ENCODE measurements at places on chromosomes 1 and 21. TPM values are rescaled to one million over a fixed set of nuclear protein-coding genes. Genes with fewer than 3 reads are reported as not detected.

DNA sequence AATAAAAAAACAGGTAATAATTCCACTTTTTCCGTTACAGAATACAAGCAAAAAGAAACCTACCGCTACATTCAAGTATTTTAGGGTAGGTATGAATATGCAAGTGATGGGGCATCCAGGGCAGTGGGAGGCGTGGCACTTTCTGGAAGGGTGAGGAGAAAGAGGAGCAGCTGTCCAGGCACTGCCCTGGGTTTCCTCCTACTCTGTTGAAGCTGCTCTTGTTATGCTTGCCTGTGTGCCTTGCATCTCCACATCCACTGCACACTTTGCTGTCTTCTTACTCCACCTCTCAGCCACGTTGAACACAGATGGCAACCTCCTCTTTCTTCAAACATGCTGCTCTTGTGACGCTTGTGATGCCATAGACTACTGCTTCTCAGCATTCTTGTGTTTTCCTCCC is 83.2 kb downstream of the RPE65 start:
- no peak for DNase-seq

DNA sequence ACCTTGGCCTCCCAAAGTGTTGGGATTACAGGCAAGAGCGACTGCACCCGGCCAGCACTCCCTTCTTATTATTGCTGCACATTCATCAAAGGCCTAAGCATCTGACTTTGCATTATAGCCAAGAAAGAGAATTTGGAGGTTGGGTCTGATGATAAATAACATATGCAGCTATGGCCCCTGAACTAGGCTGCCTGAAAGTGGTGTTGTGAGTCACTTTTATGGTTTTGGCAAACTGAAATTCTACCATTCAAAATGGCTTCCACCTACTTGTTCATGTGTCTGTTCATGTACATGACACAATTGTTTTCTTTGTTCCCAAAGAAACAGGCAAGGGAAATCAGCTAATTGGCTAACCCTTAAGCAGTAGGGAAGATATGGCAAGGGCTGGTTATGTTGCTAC is 25.0 kb upstream of the UAP1 start:
- DNase-seq: no peak

DNA sequence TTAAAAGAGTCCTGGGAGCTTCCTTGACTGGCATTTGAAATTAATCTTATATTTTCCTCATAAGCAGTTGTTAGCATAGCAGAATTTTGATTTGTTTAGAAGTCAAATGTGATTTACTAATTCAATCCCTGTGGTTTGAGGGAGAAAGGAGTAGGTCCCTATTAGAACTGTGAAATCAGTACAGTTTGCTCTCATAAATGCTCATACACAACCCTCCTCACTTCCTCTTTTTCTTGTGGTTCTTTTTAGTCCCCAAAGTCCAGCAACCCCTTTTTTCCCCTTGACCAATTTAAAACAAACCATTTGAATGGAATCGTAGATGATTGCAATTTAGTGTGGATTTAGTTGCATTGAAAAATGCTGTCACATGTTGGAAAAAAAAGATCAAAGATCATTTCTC is 9.2 kb upstream of the IFI44 start:
- DNase-seq: no peak

- DNase-seq: no peak
These were observed 91.7 kb downstream of the RHOU start for GRCh38 chr1:228827019-228827418.

DNA sequence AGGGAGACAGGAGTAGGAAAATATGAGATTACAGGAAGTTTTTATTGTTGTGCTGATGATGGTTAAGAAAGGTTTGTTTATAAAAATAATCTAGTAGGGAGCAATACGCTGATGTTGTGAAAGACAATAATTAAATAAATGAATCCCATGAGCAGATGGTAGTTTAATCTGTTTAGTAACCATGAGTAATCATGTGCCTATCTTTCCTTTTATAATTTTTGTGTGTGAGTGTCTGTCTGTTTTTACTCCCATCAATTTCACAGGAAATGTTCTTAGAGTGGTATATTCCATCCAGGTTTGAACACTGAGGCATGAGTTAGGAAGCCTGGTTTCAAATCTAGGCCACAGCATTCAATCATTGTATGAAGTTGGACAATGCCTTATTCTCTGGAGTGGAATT is 180.5 kb downstream of the OLFM3 start:
- no peak for DNase-seq

DNA sequence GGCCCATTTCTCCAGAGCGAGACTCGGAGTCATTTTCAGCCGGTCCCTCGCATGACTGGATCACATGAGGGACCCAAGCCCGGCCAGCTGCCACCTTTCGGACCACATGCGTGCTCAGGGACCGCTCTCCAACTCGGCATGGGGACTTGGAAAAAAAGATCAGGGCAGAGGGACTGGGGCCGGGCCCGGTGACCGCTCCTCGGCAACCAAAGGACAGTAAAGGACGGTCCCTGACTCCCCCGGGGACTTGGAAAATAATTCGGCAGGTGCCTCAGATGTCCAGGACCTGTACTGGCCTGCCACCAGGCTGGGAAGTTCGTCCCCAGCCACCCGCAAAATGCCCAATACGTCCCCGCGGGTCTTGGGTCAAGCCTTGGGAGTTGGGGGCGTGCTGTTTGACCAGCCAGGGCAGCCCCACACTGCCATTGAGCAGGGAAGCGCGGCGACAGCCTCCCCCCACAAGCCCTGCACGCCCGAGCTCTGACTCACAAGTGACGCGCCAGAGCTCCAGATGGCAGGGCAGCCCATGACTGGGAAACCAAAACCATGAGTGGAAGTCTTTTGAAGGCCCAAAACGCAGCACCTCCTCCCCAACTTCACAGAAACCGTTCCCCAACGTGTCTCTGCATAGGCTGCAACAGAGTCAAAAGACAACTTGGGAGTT is 134.5 kb downstream of the LIPI start:
- DNase-seq: no peak

DNA sequence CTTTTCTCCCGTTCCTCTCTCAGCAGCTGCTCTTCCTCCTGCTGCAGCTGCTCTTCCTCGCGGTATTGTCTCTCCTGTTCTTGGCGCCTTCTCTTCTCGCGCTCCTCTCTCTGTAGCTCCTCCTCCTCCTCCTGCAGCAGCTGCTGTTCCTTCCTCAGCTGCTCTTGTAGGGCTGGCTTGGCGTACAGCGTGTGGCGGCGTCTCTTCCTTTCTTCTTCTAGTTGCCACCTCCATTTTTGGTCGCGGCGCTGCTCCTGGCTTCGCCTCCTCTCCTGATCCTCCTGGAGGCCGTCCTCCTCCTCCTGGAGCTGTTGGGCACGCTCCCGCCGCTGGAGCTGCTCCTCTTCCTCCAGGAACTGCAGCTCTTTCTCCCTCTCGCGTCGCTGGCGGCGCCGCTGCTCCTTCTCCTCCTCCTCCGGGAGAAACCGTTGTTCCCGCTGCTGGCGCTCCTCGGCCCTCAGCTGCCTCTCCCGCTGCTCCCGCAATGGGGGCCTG is 4.8 kb downstream of the TCHH start:
- no peak for DNase-seq

DNA sequence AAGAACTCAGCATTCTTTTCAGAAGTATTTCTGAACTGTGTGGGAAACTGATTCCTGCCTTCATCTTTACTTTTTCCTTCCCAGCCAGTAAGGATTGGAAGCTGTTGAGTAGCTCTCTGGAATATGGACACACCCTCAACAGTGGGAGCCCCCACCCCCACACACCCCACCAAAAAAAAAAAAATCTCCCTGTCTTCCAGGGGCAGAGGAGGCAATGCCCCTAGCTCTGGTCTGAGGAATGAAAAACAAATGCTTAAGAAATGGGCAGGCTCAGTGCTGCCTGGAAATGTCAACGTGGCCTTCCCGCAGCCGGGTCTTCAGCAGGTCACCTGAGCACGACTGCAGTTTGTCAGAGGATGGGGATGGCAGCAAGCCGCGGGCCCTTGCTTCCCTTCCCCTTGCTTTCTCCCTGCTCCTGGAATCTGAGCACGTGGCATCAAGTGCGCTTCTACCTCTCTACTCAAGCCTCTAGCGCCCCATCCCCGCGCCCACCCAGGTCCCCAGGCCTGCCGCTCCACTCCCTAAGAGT is 479 bp downstream of the RGS16 start:
- DNase-seq: no peak

DNA sequence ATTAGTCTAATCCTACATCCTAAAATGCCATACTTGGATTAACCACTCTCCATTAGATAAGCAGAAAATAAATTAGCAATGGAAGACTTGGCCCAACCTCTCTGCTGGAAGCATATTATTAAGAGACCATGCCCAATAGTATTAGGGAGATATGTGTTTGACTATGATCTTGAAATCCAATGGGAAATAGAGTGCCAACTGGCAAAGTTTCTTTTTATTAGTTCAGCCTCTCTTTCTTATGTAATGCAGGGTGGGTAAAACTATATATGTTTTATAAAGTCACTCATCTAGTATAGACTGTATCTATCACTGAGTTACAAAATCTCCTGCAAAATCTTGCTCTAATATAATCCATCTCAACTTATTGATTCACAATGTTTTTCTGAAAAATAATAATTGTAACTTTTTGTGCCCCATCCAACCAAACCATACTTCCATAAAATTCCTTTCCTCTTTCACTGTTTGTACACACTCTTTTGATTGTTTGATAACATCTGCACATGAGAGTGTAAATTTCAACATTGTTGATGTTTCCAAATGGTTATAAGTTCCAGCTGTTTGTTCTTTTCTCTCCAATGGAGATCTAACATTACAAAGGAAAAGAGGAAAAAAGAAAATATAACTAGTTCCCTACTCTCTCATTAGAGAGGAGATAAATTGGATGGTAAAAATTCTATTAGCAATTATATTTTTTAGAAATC is 408.1 kb upstream of the ADGRL2 start:
- DNase-seq: no peak

GRCh38 chr1:24858277-24858676 is 71.8 kb downstream of the RUNX3 start:
- DNase-seq: no peak

GRCh38 chr1:163875200-163875926 is 553.6 kb downstream of the NUF2 start:
- no peak for DNase-seq

DNA sequence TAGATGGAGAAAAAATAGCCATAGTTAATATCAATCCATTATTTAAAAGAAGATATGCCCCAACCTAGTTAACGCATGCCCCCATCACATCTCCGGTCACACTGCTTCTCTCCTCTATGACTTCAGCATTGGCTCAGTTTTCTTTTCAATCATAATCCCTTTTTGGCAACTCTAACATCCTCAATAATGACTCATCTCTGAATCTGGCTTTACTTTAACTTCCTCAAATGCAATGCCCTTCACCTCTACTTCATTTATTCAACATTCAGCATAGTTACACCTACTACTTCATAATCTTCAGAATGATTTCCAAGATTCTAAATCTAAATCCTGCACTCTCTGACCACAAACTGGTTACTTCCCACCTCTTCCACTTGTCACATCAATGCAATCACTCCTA is 417.3 kb downstream of the USH2A start:
- no peak for DNase-seq

DNA sequence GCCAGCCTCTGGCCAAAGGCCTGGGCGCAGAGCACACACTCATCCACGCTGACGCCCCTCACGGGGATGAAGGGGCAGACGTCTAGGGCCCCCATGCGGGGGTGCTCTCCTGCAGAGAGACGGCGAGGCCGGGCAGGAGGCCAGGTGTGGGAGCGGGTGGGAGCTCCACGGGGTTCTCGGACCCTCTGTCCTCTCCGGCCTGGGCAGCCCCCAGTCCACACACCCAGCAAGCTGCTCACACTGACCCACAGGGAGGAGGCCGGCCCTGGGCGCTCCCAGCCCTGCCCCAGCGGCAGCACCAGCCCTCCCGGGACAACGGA is 2.5 kb downstream of the FTCD start:
- DNase-seq: peak; percentile 0

DNA sequence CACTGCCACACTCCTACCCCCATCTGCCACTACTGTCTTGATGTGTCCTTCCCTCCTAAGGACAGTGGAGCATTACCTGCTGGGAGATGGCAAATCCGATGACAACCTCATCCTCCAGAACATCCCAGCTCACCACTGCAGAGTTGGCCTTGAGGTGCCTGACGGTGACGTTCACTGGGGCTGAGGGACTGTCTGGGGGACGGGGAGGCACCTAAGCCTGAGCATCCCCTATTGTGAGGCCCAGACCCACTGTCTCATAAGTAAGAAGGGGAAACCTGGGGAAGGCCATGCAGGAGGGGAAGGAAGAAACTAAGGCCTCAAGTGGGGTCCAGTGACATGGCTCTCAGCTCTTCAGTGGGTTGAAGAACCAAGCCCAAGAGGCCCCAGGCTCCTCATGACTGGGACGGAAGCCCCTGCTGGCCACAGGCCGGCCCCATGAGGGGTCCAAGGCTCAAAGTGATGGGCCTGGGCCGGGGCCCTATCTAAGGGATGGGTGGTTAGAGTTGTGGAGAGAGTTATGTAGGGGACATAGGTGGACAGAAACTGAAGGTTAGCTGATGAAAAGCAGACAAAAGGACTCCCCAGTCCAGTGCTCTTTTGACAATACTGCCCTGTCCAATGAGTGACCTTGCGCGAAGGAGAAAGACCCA is 1.8 kb downstream of the FNDC5 start:
- DNase-seq: no peak

DNA sequence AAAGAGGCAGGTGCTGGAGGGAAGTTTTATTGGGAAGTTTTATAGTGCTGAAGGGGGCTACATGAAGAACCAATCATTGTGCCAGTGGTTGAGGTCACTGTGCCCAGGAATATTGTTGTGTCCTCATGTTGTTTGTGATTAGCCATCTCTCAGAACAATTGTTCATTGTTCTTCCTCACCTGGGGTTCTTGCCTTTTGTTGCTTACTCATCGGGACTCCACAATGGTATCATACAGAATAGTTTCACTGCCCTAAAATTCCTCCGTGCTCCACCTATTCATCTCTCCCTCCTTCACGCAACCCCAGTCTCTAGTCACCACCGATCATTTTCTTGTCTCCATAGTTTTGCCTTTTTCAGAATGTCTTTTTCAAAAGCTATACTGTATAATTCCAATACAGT is 38.9 kb upstream of the CDC14A start:
- DNase-seq: no peak

- DNase-seq: no peak
These were observed 26.4 kb downstream of the CAPZB start for GRCh38 chr1:19458815-19459417.

PRRX1 gene
- total RNA-seq: 66.6 TPM

GRIK1 gene
- 0.21 TPM for total RNA-seq

APCS gene
- total RNA-seq: not detected

PADI3 gene
- total RNA-seq: not detected
